Activated T-cell treated with anti-CD3 and anti-CD28 coated beads, Interleukin-2, amount 50 U/mL, for 4 hours (primary cell): ENCODE measurements at places on chromosomes 2 and 18. TPM values are rescaled to one million over a fixed set of nuclear protein-coding genes. Genes with fewer than 3 reads are reported as not detected.

- DNase-seq: no peak
These were observed 52.6 kb upstream of the ATP5MC3 start for GRCh38 chr2:175234153-175234552.

- DNase-seq: no peak
These were observed 269.3 kb downstream of the HDAC4 start for GRCh38 chr2:239131521-239131920.

GRCh38 chr2:160742667-160743066 is 249.1 kb upstream of the RBMS1 start:
- no peak for DNase-seq

- no peak for DNase-seq
These were observed 12.6 kb downstream of the NOP58 start for GRCh38 chr2:202278036-202278760.

DNA sequence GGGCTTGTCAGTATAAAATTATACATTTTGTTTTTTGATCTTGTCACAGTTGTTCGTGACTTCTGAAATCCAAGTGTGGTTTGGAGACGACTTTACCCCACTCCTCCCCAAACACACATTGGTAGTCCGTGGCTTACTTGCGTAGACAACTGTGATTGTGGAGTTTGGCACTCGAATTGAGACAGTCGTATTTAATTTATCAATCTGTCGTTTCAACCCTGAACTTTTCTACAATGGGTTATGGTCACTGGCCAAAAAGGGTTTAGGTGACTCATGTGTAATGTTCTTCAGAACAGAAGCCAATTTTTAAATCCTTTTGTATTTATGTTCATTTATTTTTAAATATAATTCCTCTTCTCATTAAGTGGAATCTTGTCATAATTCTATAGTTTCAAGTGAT is 129.9 kb downstream of the SPTBN1 start:
- no peak for DNase-seq

ADGRF3 gene
- 2.0 TPM for total RNA-seq

DNA sequence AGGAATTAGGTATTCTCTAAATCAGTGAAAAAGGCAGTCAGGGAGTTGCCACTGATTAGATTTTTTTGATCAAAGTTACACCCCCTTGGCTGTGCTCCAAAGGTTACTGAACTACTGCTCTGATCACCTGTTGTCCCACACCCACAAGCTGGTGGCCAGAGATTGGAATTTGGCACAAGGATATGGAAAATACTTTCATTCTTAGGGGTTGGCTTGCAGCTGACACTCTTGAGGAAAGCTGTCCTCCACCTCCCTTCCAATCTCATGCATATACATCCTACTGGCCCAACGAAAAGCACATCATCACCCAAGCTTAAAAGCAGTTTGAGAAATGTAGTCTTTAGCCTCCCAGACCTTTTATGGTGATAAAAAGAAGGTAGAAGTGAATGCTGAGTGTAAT is 329.5 kb upstream of the CHAC2 start:
- no peak for DNase-seq

CTLA4 gene
- 307 TPM for total RNA-seq

- no peak for DNase-seq
These were observed 434.5 kb upstream of the KLHL29 start for GRCh38 chr2:22950431-22950830.

- DNase-seq: no peak
These were observed 136.5 kb upstream of the MMADHC start for GRCh38 chr2:149724091-149724490.

DNA sequence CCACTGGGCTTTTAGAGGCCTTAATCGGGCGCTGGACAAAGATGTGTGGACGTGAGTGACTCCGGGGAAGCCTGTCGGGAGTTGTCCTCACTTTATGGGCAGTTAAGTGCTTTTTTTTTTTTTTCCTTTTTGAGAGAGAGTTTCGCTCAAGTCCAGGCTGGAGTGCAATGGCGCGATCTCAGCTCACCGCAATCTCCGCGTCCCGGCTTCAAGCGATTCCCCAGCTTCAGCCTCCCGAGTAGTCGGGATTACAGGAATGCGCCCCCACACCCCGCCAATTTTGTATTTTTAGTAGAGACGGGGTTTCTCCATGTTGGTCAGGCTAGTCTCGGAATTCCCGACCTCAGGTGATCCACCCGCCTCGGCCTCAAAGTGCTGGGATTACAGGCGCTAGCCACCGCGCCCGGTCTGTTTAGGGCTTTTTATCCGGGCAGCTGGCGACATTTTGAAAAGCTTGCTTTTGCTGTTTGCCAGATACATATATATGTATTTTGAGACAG is 1.5 kb downstream of the MSH6 start:
- DNase-seq: no peak
